ENCODE measurements at places on chromosomes 2 and 18.

DNA sequence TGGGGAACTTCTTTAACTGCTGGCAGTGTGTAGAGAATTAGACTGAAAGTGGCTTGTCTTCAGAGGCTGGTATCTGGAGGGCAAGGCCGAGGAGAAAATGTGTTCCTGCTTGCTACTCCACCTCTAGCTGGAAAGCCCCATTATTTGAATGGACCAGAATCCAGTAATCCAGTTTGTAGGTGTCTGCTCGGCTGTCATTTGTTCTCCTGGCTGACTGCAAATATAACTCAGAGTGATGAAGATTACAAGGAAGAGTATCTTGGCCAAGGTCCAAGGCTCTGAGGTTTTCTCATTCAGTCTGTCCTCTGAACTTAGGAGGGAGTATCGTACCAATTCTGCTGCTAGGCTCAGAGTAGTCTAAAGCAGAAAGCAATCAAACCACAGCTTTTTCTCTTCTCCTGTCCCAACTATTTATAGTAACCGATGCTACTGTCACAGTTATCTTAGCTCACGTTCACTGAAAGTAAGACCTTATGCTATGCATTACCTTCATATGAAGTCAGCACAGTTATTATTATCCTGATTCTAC, 228.6 kb downstream of the SETBP1 start:
- no peak for DNase-seq

GRCh38 chr18:13973061-13973575, 57.8 kb upstream of the MC2R start:
- DNase-seq: no peak

- DNase-seq: no peak
Observed at GRCh38 chr2:144683107-144683753, 163.3 kb upstream of the ZEB2 start.

GRCh38 chr2:207133820-207134519, 31.8 kb downstream of the KLF7 start:
- no peak for DNase-seq

- no peak for DNase-seq
Observed at GRCh38 chr18:55549474-55550104, 38.4 kb downstream of the TCF4 start.

GRCh38 chr2:159168707-159169106, 117.8 kb downstream of the WDSUB1 start:
- no peak for DNase-seq

- no peak for DNase-seq
Observed at GRCh38 chr2:8796878-8797550, 40.4 kb downstream of the KIDINS220 start.

GRCh38 chr18:3619222-3619621, 169.2 kb downstream of the TGIF1 start:
- DNase-seq: no peak

DNA sequence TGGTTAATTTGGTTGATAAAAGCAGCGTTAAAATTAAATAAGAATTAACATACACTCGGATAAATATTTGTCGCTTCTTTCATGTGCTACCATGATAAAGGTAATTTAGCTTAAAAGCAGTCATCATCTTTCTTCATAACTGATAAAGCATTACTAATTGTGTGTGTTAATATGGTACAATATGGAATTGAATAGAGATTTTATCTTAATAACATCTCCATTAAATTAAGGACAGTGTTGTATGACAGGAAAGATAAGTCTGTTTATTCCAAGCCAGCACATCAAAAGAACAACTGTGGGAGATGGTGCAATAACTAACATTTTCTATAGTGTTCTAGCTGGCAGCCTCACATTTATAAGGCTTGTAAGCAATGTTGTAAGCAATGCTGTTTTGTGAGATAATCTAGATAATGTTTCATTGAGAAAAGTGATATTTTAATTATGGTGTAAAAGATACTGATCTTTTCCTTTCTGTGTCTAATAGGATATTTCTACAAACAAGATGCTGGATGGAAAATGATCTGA, 64.4 kb upstream of the AFF3 start:
- no peak for DNase-seq

DNA sequence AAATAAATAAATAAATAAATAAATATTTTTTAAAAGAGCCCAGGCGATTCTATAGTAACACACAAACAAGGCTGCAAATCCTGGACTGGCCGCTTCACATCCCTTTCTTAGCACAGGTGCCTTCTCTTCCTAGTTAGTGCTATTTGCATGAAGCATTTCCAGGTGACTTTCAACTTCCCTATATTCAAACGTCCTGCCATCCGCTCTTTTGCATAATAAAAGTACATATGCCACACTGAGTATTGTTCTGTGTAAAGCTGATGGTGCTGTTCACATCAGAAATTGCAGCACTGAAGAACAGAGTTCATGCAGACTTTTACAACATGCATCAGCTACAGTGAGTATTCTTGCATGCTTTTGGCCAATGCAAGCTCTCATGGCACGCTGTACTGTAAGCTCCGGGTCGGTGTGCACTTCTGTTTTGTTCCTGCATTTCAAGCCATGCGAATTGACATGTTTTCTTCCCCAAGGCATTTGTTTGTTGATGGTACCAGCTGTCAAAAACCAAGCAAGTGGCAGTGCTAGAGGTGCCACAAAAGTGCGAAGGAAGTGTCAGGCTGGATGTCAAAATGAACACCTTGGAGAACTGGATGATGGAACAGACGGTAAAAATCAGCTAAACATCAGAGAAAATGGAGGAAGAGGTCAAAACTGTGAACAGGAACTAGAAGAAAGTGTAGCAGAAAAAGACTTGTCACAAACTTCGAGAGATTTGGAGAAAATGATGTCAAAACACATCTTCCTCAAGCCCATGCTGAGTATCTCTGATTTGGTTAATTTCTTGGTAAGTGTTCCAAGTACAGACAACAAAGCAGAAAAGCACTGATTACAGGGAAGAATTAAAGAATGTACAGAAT, 25.5 kb upstream of the CEP68 start:
- DNase-seq: no peak

GRCh38 chr2:27077231-27077630, 1.2 kb upstream of the EMILIN1 start:
- DNase-seq: no peak

- DNase-seq: no peak
Observed at GRCh38 chr2:32425719-32426141, 68.9 kb downstream of the BIRC6 start.
